ENCODE measurements at places on chromosomes 13 and 19.

- no peak for DNase-seq
Observed at GRCh38 chr19:49802836-49803528, 10.1 kb downstream of the FUZ start.

- no peak for DNase-seq
Observed at GRCh38 chr19:7792281-7792680, 29.2 kb downstream of the CLEC4M start.

GRCh38 chr19:51071095-51071405 is 6.2 kb upstream of the KLK13 start:
- no peak for DNase-seq

DNA sequence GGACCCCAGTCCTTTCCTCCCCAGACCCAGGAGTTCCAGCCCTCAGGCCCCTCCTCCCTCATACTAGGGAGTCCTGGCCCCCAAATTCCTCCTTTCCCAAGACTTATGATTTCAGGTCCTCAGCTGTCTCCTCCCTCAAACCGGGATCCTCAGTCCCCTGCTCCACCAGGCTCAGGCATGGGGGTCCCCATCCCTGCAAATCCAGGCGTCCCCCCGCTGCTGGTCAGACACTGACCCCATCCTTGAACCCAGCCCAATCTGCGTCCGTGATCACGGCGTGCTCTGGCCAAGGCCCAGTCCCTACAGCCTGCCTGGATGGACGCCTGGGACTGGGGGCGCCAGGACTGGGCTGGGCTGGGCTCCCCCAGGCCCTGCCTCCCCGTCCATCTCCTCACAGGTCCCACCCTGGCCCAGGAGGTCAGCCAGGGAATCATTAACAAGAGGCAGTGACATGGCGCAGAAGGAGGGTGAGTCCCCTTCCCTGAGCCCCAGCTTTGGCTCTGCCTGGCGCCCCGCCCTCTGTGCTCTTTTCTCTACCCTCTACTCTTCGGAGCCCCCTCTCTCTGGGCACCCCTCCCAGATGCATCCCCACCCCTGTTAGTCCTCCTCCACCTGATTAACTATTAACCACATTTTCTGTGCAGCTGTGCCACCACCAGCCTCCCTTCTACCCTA is 672 bp downstream of the HPN start:
- DNase-seq = no peak

DNA sequence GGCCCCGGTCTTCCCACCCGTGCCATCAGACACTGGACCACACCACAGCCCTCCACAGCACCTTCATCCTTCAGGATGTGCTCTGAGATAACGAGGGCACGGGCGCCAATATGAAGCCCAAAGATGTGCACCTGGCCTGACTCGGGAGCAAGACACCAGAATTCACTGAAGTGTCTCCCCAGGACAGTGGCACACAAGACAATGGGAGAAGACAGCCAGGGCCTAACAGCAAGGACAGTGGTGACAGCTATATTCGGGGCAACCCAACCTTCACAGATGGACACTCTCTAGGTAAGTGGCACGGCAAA is 7.2 kb downstream of the DDX39A start:
- no peak for DNase-seq

All from GM12891 (cell line).